ENCODE measurements at places on chromosomes 6 and 20. TPM values are rescaled to one million over a fixed set of nuclear protein-coding genes. Genes with fewer than 3 reads are reported as not detected.

C6orf15 gene
- not detected for total RNA-seq

NOX3 gene
- not detected for total RNA-seq

ARMH2 gene
- not detected for total RNA-seq

CLDN20 gene
- total RNA-seq: not detected

- DNase-seq: no peak
These were observed 293.2 kb downstream of the EPM2A start for GRCh38 chr6:145442110-145442509.

GRCh38 chr20:25036331-25036936, 21.5 kb downstream of the ACSS1 start:
- no peak for DNase-seq

GRCh38 chr6:165848086-165848426, 185.0 kb upstream of the PDE10A start:
- no peak for DNase-seq

DNA sequence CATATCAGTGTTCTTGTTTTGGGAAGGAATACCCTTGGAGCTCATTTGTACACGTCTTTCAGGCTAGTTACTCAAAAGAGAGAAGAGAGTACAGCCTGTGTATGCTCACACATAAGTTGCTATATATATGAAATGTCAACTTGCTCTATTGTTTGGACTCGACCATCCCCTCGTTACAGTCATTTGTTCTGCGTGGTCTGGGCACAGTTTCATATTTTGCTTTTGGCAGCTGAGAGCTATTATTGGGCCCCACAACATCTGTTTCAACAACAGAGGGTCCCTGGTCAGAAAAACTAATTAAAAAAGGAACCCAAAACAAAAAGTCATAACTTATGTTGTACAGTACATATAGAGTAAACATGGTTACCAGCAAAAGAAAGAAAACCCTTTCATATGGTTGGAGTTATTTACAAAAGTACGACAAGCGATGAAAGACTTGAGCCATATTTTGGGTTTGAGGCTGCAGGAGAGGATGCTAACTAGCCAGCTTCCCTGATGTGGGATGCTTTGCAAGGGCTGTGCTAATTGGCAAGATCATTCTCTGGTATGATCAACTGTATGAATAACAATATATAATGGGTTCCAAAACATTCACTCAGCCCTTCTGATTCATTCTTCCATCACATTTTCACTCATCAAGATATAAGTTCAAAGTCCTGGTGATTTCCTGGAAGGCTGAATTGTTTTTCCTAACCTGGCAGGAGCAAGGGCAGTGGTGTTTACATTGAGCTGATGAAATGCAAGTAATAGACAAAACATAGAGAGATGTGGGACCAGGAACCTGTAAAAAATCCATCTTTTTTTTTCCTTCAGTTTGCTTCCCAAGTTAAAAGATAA, 137.9 kb downstream of the RPS12 start:
- DNase-seq: no peak

- no peak for DNase-seq
These were observed 7.1 kb upstream of the AFDN start for GRCh38 chr6:167819576-167819975.

DNA sequence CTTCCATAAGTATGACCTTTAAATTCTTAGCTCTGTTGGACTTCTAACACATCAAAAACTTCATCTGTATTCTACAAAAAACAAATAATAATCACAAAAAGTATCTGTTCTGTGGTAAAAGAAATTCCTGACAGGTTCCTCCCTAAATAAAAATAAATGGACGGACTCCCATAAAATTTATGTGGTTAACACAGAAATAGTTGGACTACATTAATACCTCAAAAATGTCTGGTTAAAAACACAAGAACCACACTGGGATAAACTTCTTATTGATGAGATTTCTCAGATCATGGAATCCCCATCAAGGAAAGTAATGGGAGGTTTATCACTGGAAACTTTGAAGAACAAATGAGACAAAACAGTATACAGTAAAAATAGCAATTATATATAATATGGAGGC, 172.4 kb downstream of the MOXD1 start:
- DNase-seq: no peak

- DNase-seq: no peak
These were observed 700.5 kb downstream of the COL12A1 start for GRCh38 chr6:74505391-74505790.

All from omental fat pad (tissue), 4 donors.